Liver (tissue), 10 donors: ENCODE measurements at places on chromosomes 13 and 19. TPM values are rescaled to one million over a fixed set of nuclear protein-coding genes. Genes with fewer than 3 reads are reported as not detected.

The IGFL1 gene
- not detected for total RNA-seq

DNA sequence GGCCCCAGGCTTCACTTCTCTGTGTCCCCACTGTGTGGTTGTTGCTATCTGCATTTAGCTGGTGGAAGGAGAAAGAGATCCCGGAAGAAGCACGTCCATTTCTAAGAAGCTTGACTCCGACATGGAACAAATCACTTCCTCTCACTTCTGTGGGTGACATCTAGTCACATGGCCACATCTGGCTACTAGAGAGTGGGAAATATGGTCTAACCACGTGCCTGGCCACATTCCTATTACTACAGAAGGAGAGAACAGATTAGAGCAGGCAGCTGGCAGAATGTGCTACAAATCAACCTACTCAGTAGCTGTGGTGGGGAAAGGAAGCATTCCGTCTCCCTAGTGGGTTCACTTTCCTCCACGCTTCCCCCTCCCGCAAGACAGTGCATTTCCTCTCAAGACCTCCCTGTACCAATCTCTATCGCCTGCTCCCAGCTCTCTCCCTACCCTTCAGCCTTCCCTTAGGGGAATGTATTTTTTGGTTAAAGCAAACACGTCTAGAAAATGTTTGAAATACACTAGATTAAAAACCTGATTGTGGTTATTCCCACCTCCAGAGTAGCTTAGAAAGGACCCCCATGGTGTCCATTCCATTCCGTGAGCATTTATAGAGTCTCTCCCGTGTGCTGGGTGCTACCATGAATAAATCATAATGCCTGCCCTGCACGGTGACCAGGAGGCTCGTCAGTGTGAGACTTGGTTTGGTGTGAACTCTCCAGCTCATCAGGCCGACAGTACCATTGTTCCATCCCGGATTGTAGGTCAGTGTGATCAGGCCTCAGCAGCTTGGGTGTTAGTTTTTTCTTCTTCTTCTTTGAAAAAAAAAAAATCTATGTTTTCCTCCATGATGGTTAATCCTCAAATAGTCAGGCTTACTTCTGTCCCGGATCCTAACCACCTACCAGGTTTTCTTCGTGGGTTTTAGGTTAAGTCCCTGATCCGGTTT lies 8.0 kb upstream of the AMER2 start:
- DNase-seq = no peak

- DNase-seq = peak; percentile 48
Measured at GRCh38 chr19:45558399-45558878, 26.2 kb downstream of the OPA3 start.

DNA sequence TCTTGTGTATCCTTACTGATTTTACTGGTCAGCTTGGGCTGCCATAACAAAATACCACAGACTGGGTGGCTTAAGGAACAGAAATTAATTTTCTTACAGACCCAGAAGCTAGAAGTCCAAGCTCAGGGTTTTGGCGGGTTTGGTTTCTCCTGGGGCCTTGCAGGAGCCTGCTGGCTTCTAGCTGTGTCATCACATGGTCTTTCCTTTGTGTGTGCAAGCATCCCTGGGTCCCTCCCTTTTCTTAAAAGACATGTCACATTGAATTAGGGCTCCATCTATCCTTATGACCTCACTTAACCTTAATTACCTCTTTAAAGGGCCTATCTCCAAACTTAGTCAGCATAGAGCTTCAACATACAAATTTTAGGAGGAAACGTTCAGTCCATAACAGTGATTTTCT lies 23.4 kb downstream of the UBAC2 start:
- DNase-seq = no peak

The ZNF433 gene
- 1.8 TPM for total RNA-seq

DNA sequence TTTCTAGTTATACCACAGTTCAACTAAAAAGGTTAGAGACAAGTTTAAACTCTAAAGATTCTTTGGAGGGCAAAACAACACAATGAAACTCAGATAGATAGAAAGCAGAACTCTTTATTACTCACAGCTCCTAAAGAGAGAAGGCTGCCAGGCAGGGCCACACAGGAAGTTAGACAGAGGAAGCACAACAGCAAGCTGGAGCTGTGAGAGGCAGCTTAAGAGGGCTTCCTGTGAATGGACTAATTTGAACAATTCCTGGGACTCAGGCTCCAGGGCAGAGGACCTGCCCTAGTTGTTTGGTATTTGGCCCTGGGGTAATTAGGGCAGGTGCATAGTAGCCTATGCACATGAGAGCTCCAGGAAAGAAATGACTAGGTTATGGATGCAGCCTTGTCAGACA lies 803.6 kb downstream of the DIAPH3 start:
- DNase-seq = no peak

- DNase-seq = no peak
Measured at GRCh38 chr13:29664591-29664990, 69.1 kb upstream of the SLC7A1 start.

The MED29 gene
- total RNA-seq = 13.8 TPM
